ENCODE measurements at places on chromosomes 6 and 20.

DNA sequence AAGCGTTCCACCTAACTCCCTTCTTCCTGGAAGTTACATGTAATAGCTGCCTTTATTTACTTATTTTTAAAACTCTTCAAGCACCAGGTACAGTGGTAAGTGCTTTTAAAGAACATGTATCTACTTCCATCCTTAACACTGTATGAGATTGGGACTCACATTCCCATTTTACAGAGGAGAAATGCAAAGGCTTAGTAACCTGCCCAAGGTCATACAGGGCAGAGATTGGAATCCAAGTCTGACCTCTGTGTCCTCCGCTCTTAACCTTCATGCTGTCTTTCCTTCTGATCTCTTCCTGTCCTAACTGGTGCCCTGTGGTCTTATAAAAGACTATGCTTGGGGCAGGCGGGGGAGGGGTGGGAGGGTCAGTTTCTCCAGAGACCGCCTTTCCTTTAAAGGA is 1.6 kb downstream of the B4GALT5 start:
- no peak for DNase-seq
- no peak overlapping the region for H3K4me3 ChIP-seq
- H3K36me3 ChIP-seq = no peaks in the 10 kb centered on the region
- no peak overlapping the region for H3K27ac ChIP-seq

GRCh38 chr6:136521427-136521826 is 28.8 kb downstream of the MAP7 start:
- no peaks in the 10 kb centered on the region for H3K4me1 ChIP-seq
- no peak for DNase-seq
- H3K36me3 ChIP-seq = no peaks in the 10 kb centered on the region
- no peak overlapping the region for H3K27ac ChIP-seq

GRCh38 chr6:169312658-169313346 is 59.2 kb upstream of the THBS2 start:
- no peak for DNase-seq
- no peak overlapping the region for H3K4me3 ChIP-seq
- no peaks in the 10 kb centered on the region for H3K27me3 ChIP-seq
- H3K36me3 ChIP-seq = no peaks in the 10 kb centered on the region
- no peak overlapping the region for H3K27ac ChIP-seq

- DNase-seq = no peak
- no peak overlapping the region for H3K4me3 ChIP-seq
- peaks cover 3% of the 10 kb centered on the region for H3K27me3 ChIP-seq
- H3K4me1 ChIP-seq = no peaks in the 10 kb centered on the region
- H3K36me3 ChIP-seq = no peaks in the 10 kb centered on the region
- no peak overlapping the region for H3K27ac ChIP-seq
These were observed 71.4 kb upstream of the DUSP22 start for GRCh38 chr6:220721-221475.

GRCh38 chr6:125570526-125570925 is 178.9 kb upstream of the HEY2 start:
- no peak for DNase-seq
- no peak overlapping the region for H3K4me3 ChIP-seq
- H3K27me3 ChIP-seq = no peaks in the 10 kb centered on the region
- H3K4me1 ChIP-seq = no peaks in the 10 kb centered on the region
- H3K36me3 ChIP-seq = no peaks in the 10 kb centered on the region

DNA sequence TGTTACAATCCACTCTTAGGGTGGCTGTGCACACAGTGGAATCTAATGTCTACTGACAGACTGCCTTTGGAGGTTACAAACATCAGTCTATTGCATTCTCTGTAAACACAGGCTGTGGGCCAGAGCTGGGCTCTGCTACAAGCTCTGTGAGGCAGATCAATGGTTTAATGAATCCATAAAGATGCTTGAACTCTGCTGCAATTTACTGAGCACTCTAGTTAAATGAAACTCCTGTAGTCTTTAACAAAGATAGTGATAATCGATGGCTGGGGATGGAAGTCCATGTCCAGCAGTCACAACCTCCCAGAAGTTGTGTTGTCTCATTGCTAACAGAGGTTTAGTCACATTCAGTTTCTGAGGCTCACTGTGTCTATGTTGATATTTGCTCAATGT is 50.5 kb downstream of the SOBP start:
- DNase-seq = no peak
- no peak overlapping the region for H3K27ac ChIP-seq
- peaks cover 3% of the 10 kb centered on the region for H3K36me3 ChIP-seq
- H3K4me1 ChIP-seq = no peaks in the 10 kb centered on the region
- no peaks in the 10 kb centered on the region for H3K27me3 ChIP-seq

DNA sequence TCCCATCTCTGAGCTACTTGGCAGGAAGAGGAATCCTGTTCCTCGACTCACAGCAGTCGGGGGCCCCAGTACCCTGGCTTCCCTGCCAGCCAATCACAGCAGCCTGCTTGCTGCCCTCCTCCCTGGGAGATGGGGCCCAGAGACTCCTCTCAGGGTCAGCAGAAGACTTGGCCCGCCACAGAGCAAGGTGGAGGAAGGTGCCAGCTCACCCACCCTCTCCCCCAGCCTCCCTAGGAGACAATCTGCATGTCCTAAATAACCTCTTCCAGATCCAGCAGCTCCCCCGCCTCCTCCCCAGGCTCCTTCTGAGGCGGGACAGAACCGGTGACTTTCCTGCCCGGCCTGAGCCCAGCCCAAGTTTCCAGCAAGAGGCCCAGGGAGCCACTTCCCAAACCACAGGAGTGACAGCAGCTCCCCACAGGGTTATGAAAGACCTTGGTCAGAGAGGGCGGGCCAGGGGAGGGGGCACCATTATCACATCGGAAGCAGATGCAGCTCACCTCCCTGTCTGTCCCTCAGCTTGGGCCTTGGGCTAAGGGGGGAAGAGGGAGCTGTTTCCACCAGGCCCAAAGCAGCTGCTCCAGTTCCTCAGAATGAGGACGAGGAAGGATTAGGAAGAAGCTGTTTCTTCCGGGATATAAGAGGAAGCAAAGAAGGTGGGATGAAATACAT is 2.3 kb downstream of the CCND3 start:
- peak; percentile 85 for DNase-seq
- peak overlapping the region; percentile 86 for H3K4me3 ChIP-seq
- peaks cover 69% of the 10 kb centered on the region for H3K36me3 ChIP-seq
- H3K27ac ChIP-seq = peak overlapping the region; percentile 100
- H3K27me3 ChIP-seq = no peaks in the 10 kb centered on the region
- H3K4me1 ChIP-seq = peaks cover 73% of the 10 kb centered on the region

DNA sequence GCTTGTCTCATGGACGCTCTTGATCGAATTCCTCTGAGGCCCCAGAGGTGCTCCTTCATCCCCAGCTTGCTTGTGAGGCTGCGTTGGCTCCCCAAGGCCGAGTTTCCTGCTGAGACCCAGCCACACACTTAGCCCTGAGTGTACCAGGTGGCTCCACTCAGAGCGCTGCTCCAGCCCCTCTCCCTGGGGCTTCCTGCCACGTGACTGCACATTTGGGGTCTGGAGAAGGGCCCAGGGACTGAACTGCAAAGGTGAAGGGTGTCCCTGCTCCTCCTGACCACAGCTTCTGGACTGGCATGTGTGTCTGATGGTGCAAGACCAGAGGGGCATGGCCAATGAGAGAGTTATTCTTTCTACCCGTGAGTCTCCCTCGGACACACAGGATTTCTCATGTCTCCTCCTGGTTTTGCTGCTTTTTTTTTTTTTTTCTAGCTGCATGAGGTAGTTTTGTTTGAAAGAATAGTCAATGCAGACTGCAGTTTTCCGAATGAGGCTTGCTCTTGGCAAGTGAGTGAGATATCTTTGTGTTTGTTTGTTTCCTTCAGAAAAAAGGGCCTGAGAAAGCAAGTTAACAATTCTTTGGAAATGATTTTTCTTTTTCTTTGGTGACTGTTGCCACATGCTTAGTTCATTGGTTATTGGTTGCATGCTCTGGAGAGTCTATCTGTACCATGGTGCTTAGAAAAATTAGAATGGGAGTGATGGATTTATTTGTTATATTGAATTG is 3.1 kb upstream of the ZNF831 start:
- H3K4me1 ChIP-seq = no peaks in the 10 kb centered on the region
- H3K4me3 ChIP-seq = no peak overlapping the region
- H3K27me3 ChIP-seq = peaks cover 15% of the 10 kb centered on the region

DNA sequence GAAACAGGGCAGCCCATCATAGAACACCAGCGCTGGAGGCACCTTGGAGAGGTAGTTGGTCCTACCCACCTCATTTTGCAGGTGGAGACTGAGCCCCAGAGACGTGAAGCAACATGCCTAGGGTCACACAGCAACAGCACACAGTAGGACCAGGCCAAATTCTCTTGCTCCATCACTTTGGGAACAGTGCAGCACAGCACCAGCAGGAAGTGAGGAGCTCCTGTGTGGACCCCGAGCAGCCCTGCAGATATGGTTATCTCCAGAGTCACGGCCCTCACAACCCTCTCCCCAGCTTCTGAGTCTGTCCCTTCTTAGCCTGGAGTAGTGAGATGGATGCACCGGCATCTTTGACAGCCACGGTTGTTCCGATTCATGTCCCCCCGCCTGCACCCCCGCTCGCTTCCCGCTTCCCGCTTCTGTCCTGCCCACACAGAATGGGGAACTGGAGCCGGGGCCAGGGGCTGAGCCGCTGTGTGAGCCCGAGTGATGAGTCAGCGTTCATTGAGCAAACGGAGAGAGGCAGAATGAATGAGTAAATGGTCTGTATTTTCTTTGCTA is 72.6 kb upstream of the DUSP22 start:
- DNase-seq = no peak
- H3K27ac ChIP-seq = no peak overlapping the region
- H3K27me3 ChIP-seq = peaks cover 3% of the 10 kb centered on the region

- H3K27ac ChIP-seq = no peak overlapping the region
- H3K36me3 ChIP-seq = no peaks in the 10 kb centered on the region
- H3K27me3 ChIP-seq = no peaks in the 10 kb centered on the region
These were observed 653.6 kb upstream of the FLRT3 start for GRCh38 chr20:14991023-14991422.

GRCh38 chr20:8292793-8293192 is 160.7 kb downstream of the PLCB1 start:
- no peak for DNase-seq
- H3K27ac ChIP-seq = no peak overlapping the region
- H3K36me3 ChIP-seq = no peaks in the 10 kb centered on the region

DNA sequence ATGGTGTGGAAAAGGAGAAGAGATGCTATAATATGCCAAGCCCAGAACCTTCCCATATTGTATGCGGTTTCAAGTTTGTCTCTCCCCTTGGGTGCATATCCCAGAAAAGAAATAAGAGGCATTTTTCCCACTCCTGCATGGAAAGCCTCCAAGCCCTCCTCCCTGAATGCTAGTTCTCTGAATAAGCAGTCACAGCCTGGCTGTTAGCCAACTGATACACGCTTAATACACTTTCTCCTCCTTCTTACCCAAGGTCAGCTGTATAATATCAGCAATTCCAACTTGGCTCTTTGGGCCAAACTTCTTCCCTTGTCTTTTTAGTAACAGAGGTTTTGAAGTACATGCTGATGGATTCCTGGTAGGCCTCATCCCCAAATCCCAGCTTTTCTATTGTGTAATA is 440.1 kb downstream of the EPHA7 start:
- H3K27ac ChIP-seq = no peak overlapping the region
- no peak for DNase-seq
- H3K4me3 ChIP-seq = no peak overlapping the region
- no peaks in the 10 kb centered on the region for H3K36me3 ChIP-seq

DNA sequence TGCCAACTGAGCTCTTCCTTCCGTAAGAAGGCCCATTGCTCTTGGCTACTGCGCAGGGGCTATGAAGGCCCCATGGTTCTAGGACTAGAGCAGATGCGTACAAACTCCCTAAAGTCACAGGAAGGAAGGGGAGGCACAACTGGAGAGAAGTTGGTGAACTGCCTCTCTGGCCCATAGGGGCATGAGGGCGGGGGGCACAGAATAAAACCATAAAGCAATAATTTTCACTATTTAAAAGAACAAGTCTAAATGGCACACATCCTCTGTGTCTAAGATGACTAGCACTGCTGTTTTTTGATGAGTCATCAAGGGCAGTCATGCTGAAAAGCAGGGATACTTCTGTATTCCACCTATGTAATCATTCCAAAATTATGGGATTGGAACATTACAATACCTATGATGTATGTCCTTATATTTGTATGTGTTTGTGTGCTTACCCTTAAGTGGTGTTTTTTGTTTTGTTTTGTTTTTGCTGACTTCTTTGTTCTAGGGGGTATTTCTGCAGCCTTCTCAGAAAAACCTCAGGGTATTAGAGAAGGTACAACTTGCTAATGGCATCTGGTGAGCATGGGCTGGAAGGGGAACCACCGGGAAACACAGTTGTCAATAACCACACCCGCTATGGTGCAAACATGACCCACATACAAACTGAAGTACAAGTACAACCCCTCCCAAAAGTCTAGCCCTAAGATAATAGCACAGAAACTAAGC is 36.9 kb downstream of the B4GALT5 start:
- peaks cover 7% of the 10 kb centered on the region for H3K4me1 ChIP-seq
- no peak overlapping the region for H3K27ac ChIP-seq
- no peak overlapping the region for H3K4me3 ChIP-seq
- no peak for DNase-seq

DNA sequence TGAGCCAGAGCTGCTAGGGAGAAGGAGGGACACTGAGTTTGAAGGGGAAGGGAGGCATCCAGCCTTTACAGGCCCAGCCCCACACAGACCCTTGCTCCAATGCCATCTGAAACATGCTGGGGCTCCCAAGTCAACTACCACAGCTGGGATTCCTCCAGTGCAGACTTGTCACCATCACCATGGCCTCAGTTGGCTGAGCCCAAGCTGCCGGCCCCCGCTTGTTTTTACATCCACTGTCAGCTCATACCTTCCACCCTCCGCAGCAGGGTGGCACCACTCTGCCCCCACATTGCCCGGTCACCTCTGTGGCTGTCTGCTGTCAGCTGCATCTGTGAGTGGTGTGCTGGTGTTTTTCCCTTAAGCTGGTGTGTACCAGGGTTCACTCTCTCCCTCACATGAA is 26.1 kb downstream of the GFOD1 start:
- no peak for DNase-seq
- no peak overlapping the region for H3K27ac ChIP-seq
- no peaks in the 10 kb centered on the region for H3K36me3 ChIP-seq
- H3K27me3 ChIP-seq = no peaks in the 10 kb centered on the region
- H3K4me1 ChIP-seq = peaks cover 18% of the 10 kb centered on the region

- no peaks in the 10 kb centered on the region for H3K4me1 ChIP-seq
- no peak for DNase-seq
- H3K4me3 ChIP-seq = no peak overlapping the region
- peaks cover 39% of the 10 kb centered on the region for H3K27me3 ChIP-seq
- no peak overlapping the region for H3K27ac ChIP-seq
These were observed 6.9 kb downstream of the HLA-DPB1 start for GRCh38 chr6:33082702-33083101.

- H3K27me3 ChIP-seq = no peaks in the 10 kb centered on the region
- no peak overlapping the region for H3K27ac ChIP-seq
- no peaks in the 10 kb centered on the region for H3K36me3 ChIP-seq
- H3K4me1 ChIP-seq = no peaks in the 10 kb centered on the region
- DNase-seq = no peak
These were observed 547 bp downstream of the SAMD5 start for GRCh38 chr6:147508866-147509608.

GRCh38 chr6:125421836-125422235 is 120.1 kb upstream of the HDDC2 start:
- H3K27me3 ChIP-seq = no peaks in the 10 kb centered on the region
- H3K27ac ChIP-seq = no peak overlapping the region
- no peaks in the 10 kb centered on the region for H3K4me1 ChIP-seq
- no peaks in the 10 kb centered on the region for H3K36me3 ChIP-seq
- H3K4me3 ChIP-seq = no peak overlapping the region
- DNase-seq = no peak

- peaks cover 70% of the 10 kb centered on the region for H3K4me1 ChIP-seq
- H3K27me3 ChIP-seq = no peaks in the 10 kb centered on the region
- no peak for DNase-seq
- no peak overlapping the region for H3K4me3 ChIP-seq
- H3K36me3 ChIP-seq = no peaks in the 10 kb centered on the region
These were observed 16.5 kb downstream of the LIN28B start for GRCh38 chr6:104973404-104973803.

All from DND-41 (cell line).